ENCODE measurements at places on chromosomes 5 and 9. TPM values are rescaled to one million over a fixed set of nuclear protein-coding genes. Genes with fewer than 3 reads are reported as not detected.

PCDHGC3 gene
- total RNA-seq: 126 TPM

HMGCS1 gene
- 125 TPM for total RNA-seq

ROR2 gene
- total RNA-seq: 26.4 TPM

CXCL14 gene
- 2.1 TPM for total RNA-seq

PCDHB12 gene
- 0.97 TPM for total RNA-seq

PCDHGA1 gene
- 1.1 TPM for total RNA-seq

PDGFRB gene
- total RNA-seq: 543 TPM

CYSRT1 gene
- 0.32 TPM for total RNA-seq

LVRN gene
- total RNA-seq: 1.5 TPM

SMIM33 gene
- not detected for total RNA-seq

OMD gene
- 8.0 TPM for total RNA-seq

IFNB1 gene
- total RNA-seq: not detected

CCL27 gene
- total RNA-seq: not detected

CCDC69 gene
- total RNA-seq: 4.4 TPM

IGFBPL1 gene
- total RNA-seq: 0.49 TPM

DMRT3 gene
- not detected for total RNA-seq

SPATA6L gene
- 0.65 TPM for total RNA-seq

SPARC gene
- total RNA-seq: 1,844 TPM

CCDC171 gene
- 2.4 TPM for total RNA-seq

ZFP37 gene
- total RNA-seq: 4.5 TPM

C6 gene
- total RNA-seq: not detected

CORO2A gene
- 0.73 TPM for total RNA-seq

SEMA6A gene
- total RNA-seq: 1.1 TPM

PRXL2C gene
- total RNA-seq: 65.9 TPM

OR1J2 gene
- 0.24 TPM for total RNA-seq

ORM2 gene
- total RNA-seq: not detected

PTPRD gene
- total RNA-seq: 2.2 TPM

LRRTM2 gene
- total RNA-seq: 0.24 TPM

JAKMIP2 gene
- 7.8 TPM for total RNA-seq

ALDH1A1 gene
- not detected for total RNA-seq

All from hair follicle dermal papilla cell (primary cell).